ENCODE measurements at places on chromosomes 6 and 20. TPM values are rescaled to one million over a fixed set of nuclear protein-coding genes. Genes with fewer than 3 reads are reported as not detected.

- DNase-seq = no peak
Measured at GRCh38 chr6:46772762-46773161, 20.4 kb upstream of the MEP1A start.

The PAX1 gene
- total RNA-seq = 0.44 TPM

DNA sequence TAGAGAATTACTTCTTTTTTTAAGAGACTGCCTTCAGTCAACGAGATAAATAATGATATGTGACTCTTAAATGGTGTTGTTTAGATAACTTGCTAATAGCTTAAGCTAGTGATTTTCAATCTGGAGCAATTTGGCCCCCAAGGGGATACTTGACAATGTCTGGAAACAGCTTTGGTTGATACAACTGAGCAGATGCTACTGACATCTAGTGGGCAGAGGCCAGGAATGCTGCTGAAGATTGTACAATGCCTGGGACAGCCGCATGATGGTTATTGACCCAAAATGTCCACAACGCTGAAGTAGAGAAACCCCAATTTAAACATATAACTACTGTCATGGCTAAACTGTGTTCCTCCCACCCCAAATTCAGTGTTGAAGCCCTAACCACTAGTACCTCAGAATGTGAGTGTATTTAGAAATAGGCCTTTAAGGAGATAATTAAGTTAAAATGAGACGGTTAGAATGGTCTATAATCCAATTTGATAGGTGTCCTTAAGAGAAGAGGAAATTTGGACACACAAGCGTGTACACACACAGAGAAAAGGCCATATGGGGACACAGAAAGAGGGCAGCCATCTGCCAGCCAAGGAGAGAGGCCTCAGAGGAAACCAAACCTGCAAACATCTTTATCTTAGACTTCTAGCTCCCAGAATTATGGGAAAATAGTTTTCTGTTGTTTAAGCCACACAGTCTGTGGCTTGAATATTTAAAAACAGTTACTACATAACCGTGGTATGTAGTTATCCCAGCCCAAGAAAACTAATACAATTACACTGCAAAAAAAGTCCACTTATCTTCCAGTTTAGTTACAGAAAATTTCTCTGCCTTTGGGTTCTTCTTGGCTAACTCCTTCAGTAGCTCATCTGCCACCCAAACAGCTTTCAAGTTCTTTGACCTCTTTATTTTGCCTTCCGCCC lies 22.2 kb downstream of the RWDD2A start:
- DNase-seq = peak; percentile 77

The ZSCAN23 gene
- total RNA-seq = 5.6 TPM

- no peak for DNase-seq
Measured at GRCh38 chr6:112118034-112118433, 30.6 kb downstream of the FAM229B start.

The PRICKLE4 gene
- 1.2 TPM for total RNA-seq

DNA sequence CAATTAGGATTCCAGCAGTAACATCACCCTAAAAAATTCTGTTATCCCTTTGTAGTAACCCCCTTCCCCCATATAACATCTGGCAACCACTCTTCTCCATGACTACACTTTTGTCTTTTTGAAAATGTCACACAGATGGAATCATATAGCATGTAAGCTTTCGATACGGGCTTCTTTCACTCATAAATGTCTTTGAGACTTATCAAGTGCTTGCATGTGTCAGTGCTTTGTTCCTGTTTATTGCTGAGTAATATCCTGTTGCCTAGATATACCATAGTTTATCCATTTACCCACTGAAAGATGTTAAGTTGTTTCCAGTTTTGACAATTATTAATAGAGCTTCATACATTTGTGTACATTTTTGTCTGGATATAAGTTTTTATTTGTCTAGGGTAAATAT lies 10.4 kb upstream of the SNPH start:
- DNase-seq = no peak

DNA sequence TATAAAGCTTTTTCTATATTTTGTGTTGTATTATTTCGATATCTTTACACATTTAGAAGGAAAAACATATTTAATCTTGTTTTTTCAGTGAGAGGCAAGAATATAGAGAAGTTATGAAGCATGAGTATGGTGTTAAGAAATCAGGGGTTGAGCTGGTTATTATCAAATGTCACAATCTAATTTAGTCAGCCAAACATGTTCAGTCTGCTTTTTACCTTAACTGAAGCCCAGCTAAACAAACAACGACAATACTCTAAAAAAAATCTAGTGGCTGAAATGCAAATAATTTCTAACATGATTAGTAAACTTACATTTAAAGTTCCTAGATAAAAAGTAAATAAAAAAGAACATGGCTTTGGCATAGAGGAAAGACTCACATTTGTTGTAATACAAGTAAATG lies 433.8 kb upstream of the NRSN1 start:
- no peak for DNase-seq

DNA sequence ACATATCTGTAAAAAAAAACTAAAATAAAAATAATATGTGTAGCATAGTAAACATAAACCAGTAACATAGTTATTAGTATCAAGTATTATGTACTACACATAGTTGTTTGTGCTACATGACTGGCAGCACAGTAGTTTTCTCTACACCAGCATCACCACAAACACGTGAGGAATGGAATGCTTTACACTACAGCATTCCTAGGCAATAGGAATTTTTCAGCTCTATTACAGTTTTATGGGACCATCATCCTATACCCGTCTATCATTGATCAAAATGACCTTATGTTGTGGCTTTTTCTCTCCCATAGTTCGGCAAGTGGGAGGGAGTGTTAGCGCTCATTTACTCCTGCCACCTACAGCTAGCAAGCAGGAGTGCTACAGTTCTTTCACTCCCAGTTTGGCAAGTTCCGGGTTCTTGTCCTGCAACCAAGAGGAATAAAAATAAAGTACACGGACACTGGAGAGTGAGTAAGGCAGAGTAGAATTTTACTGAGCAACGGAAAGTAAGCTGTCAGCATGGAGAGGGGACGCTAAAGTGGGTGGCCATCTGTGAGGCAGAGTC lies 196.8 kb upstream of the HSF2 start:
- DNase-seq = no peak

The LPIN3 gene
- 14.9 TPM for total RNA-seq

- DNase-seq = no peak
Measured at GRCh38 chr20:38216201-38216600, 44.3 kb downstream of the KIAA1755 start.

The SMLR1 gene
- 28.9 TPM for total RNA-seq

DNA sequence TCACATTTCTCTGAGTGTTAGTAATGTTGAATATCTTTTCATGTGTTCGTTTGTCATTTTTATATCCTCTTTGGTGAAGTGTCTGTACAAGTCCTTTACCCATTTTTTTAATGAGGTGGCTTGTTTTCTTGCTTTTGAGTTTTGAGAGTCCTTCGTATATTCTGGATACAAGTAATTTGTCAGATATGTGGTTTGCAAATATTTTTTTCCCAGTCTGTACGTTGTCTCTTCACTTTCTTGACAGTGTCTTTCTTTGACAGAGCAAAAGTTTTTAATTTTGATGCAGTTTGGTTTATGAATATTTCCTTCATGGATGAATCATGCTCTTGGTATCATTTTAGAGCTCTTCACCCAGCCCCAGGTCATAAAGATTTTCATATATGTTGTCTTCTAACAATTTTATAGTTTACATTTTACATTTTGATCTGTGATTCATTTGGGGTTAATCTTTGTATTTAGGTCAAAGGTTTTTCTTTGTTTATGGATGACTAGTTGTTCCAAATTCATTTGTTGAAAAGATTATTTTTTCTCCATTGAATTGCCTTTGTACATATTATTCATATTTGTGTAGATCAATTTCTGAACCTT lies 152.5 kb downstream of the MRPL14 start:
- DNase-seq = no peak

DNA sequence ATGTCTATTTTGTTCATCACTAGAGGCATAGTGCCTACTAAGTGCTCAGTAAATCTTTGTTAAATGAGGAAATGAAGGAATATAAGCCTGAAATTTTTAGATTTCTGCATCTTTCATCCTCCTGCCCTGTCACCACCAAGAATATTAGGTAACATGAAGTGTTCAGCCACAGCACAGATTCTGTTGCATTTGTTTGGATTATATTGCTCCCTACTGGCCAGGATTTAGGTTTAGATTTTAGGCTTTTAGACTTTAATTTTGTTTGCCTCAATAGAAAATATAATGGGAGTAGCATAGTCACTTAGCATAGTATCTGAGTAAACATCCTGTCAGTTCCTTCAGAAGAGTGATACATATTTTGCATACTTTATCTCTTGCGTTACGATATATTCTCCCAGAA lies 14.2 kb downstream of the FARS2 start:
- DNase-seq = no peak

- no peak for DNase-seq
Measured at GRCh38 chr6:141521440-141521839, 611.3 kb upstream of the GJE1 start.

GRCh38 chr6:1525364-1526038 lies 84.2 kb upstream of the FOXC1 start:
- no peak for DNase-seq

- DNase-seq = peak; percentile 23
Measured at GRCh38 chr6:136647363-136647852, 97.2 kb upstream of the MAP7 start.

DNA sequence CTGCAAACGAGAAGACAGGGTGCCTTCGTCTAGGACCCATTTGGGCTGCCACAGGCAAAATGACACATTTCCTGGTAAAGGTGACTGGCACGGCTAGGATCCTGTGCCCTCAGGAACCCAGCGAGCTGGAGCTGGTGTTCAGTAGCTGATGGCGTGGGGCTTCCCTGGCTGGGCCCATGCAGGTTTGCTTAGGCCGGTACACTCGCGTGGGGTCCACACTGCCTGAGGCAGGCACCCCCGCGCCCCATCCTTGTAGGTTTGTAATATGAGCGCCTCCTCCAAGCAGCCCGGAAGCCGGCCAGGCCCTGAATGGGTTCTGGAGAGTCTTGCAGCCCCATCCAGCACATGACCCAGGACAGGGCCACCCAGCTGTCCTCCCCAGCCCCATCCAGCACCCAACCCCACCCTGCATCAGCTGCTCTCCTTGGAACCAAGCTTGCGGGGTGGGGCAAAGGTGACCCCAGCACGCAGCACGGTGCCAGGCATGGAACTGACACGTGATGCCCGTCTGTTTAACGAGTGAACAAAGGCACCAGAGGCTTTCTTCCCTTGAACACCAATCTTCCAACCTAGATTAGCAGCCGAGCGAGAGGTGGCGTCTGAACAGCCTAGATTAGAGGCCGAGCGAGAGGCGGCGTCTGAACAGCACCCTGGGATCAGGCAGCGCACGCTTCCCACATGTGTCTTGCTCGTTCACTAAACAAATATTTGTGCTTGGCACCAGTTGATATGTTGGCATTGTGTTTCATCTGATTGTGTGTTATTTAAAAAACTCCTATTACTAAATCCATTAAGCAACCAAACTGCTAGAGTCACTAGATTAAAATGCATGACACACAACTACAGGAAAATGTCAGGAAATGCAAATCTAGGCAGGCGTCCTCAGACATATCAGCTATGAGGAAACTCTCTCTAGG lies 112.1 kb downstream of the DLL1 start:
- no peak for DNase-seq

GRCh38 chr6:1552296-1552761 lies 57.4 kb upstream of the FOXC1 start:
- DNase-seq = no peak

Data from hepatocyte (in vitro differentiated cells).